ENCODE measurements at places on chromosomes 7 and 10.

DNA sequence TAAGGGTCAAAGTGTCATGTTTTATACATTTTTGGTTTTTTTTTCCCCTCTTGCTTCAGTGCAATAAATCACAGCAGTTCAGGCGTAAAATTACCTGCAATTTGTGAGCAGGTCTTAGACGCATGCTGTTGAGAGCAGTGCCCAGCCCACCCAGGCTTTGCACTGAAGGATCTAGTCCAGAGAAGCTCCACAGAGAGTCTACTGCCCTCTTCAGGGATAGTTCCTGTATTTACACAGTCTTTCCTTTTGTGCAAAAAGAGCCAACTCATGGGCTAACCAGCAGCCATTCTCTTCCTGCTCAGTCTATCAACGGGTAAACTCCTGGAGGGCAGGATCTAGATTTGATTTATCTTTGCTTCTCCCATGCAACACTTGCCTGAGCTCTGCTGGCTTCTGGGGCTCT, 82.2 kb upstream of the NAMPT start:
- DNase-seq: no peak

GRCh38 chr7:41003611-41003940, 699.3 kb downstream of the INHBA start:
- DNase-seq: peak; percentile 17

DNA sequence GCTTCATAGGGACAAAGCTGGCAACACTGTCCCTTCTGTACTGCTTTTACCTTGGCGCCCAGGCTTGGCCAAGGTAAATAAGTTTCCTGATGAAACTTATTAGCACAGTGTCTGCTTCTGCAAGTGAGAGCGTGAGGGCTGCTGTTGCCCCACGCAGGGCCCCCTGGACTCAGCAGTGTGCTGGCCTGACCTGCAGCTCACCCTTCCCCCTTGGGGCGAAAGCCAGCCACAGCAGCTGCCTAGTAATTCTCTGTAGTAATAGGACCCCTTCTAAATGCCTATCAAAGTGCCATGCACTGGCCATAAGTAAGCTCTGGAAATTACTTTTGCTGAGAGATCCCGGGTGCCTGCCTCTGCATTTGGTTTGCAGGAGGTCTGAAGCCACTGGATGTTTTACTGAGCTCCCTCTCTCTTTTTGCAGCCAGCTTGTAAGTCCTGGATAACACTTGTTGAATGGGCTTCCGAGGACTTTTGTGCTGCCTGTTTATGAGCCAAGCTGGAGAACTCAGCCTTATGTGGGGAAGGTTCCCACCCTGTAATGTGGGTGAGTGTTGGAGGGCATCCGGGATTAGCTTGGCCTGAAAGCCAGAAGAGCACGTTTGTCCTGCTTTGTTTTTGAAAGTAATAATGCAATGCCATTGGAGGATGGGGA, 293.9 kb downstream of the C7orf25 start:
- DNase-seq: peak; percentile 57

GRCh38 chr7:46432708-46433107, 511.6 kb upstream of the IGFBP3 start:
- DNase-seq: no peak

DNA sequence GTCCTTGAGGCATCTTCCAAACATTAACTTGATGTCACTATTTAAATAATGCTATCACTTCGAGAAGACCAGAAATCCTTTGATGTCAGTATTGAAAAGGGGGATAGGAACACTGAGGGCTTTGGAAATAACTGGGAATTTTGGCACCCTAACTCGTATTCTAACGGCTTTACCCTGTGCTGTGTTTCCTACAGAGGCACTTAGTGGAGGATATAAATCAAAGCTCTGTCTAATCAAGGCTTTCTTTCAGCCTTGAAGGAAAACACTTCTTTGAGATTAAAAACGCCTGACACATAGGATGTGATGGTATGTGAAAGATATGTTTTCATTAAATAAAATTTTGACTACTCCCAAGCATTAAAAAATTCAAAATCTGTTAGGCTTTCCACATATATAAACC, 62.3 kb downstream of the CREB5 start:
- DNase-seq: no peak

DNA sequence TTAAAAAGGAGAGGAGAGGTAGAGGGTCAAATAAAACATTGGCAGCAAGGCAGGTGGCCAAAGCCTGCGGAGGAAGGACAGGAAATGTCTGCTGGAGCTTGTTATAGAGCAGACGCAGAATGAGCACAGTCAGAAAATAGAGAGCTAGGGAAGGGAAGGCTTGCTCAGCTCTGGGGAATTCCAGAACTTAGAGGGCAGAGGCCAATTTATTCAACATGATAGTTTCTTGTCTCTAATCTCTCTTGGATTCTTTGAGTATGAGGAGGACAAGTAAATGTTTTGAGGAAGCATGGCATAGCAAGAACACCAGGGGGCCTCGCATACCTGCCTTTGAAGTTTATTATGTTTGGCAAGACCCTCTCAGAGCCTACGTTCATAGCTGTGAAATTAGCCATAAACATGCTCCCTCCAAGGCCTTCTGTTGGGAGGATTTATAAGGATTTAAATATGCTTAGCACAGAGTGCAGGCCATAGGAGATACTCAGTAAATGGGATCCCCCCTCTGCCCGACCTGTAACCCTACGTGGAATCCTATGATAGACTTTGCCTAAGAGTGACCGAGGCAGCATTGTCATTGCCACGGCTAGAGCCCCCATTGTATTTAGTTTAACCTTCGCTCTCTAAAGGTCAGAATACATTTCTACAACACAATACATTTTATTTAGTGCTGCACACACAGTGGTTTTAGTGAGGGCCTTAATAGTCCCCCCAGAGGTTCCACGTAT, 293.9 kb downstream of the CCDC3 start:
- no peak for DNase-seq

- no peak for DNase-seq
Observed at GRCh38 chr10:71217266-71218045, 5.1 kb downstream of the UNC5B start.

DNA sequence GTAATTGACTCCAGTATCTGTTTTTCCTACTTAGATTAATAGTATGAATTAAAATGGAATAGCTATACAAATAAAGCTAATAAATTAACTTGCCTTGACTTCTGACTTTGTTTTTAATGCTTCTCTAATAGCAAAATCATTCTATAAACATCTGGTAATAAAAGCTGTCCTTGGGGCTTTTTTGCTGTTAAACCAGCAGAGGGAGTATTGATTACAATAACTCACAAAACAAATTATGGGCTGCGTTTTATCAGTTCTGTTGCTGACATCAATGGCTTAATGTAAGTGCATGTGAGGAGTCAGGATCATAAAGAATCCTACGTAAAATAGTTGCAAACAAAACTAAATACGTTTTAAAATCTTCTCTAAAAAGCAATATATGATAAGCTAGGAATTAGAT, 667.8 kb downstream of the PCDH15 start:
- no peak for DNase-seq

- no peak for DNase-seq
Observed at GRCh38 chr10:53904506-53905241, 896.4 kb downstream of the PCDH15 start.

DNA sequence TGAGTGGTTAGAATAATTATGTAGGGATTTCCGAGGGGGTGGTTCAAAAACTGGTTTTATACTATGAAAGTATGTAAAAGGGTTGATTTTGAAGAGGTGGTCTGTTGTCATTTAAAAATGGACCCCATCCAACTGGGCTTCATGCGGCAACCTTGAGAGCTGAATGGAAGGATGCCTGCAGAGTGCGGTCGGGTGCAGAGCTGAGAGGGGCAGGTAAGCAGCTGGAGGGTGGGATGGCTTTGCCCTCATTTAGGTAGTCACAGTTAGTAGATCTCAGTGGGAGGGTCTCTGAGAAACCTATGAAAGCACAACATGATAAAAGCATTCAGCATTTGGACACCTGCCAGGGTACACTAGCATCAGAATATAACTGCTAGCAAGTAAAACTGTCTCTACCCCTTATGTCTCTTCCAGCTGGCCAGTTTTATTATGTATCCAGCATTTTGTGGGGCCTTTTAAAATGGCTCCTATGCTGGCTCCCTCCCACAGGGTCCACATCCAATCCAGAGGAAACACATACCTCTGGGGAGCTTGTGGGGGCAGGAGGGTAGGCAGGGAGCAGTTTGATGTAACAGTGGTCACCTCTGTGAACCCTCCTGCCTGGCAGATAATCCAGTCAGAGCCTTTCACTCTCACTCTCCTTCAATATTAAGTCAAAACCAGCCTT, 75.9 kb upstream of the MAGI2 start:
- no peak for DNase-seq

DNA sequence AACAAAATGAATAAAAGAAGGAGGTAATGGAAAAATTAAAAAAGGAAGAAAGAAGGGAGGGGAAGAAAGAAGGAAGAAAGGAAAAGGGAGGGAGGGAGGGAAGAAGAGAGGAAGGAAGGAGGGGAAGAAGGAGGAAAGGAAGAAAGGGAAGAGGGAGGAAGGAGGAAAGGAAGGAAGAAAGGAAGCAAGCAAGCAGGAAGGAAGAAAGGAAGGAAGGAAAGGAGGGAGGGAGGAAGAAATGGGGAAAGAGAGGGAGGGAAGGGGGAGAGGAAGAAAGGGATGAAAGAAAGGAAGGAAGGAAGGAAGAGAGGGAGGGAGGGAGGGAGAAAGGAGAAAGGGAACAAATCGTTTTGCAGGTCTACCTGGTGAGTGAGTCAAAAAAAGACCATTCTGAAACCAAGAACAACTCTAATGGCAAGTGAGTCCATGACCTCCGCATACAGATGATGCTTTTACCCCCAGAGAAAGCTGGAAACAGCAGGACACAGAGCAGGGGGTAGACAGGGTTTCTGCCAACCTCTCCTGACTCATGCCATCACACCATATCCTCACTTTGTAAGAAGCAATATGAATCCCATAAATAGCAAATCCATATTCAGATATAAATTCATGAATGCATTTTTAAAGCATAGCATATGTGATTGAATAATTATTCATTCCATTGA, 1112.9 kb upstream of the AUTS2 start:
- no peak for DNase-seq

DNA sequence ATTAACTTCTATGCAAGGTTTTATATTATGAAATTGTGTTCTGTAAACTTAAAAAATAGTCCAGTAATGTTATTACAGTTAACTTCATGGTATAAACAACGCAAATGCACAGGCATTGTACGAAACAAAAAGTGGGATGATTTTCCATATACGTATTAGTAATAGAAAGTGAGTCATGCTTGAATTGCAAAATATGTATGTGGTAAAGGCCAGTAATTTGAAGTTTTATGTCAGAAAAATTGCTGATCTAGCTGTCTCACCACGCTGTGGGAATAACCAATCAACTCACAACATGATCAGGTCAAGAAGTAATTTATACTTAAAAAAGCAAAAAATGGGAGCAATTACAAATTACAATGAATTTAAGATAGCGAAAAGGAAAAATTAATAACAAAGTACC, 37.0 kb upstream of the GLI3 start:
- no peak for DNase-seq

- no peak for DNase-seq
Observed at GRCh38 chr10:93218386-93218785, 144.7 kb downstream of the CYP26A1 start.

DNA sequence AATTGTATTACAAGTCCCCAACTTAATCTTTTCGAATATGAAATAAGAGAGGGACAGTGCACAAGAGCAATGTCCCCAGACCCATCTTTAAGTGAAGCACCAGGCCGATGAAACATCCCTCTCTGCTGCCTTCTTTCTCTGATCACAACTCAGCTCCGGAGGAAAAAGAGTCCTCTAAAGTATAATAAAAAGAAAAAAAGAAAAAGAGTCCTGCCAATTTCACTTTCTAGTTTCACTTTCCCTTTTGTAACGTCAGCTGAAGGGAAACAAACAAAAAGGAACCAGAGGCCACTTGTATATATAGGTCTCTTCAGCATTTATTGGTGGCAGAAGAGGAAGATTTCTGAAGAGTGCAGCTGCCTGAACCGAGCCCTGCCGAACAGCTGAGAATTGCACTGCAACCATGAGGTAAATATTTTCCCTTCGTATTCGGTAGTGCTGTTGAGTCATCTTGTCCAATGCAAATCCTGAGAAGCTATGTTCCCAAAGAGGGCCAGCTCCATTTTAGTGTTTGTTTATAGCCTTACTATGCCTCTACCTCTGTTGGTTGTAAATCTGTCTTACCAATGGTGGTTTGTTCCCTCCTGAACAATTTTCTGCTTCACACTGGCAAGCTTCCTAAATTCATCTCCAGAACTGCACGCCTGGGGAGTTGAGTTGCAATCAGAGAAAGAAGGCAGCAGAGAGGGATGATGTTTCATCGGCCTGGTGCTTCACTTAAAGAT, at the start of gene IFIT2:
TSS of gene IFIT2 (plus strand) at position 326 of the 725 bp plus-strand sequence. CDS start at position 404, 78 bp downstream.
- DNase-seq: no peak

All from H1 (cell line).